Activated CD8-positive, alpha-beta T cell treated with anti-CD3 and anti-CD28 coated beads, Interleukin-2, amount 10 ng/mL, durations not matched to agents 7 days and 5 days (primary cell): ENCODE measurements at places on chromosomes 3 and 15. TPM values are rescaled to one million over a fixed set of nuclear protein-coding genes. Genes with fewer than 3 reads are reported as not detected.

The TMEM45A gene
- total RNA-seq: 0.29 TPM

The DNASE1L3 gene
- not detected for total RNA-seq

The LTK gene
- 0.21 TPM for total RNA-seq

The OR5K1 gene
- not detected for total RNA-seq

DNA sequence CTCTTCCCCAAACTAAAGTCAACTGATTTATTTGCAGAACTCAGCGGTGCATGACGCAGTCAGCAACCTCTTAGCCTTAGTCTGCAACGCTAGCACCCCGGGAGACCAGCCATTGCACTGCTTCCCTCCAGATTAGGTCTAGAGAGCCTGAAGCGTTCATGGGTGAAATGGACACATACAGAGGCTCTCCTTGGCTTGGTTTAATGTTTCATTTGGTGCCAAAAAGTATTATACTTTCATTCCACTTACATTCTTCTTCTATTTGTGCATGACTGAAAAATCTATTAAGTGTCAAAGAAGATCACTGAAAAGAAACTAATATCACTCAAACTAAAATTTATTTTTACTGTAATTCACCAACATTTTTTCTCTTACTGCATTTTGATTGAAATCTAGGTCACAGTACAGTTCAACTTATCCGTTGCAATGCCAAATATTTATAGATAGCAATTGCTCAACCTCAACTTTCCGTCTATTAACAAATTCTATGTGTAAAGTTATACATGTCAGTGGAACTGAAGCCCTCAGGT lies 116.2 kb downstream of the ROBO1 start:
- DNase-seq: no peak

DNA sequence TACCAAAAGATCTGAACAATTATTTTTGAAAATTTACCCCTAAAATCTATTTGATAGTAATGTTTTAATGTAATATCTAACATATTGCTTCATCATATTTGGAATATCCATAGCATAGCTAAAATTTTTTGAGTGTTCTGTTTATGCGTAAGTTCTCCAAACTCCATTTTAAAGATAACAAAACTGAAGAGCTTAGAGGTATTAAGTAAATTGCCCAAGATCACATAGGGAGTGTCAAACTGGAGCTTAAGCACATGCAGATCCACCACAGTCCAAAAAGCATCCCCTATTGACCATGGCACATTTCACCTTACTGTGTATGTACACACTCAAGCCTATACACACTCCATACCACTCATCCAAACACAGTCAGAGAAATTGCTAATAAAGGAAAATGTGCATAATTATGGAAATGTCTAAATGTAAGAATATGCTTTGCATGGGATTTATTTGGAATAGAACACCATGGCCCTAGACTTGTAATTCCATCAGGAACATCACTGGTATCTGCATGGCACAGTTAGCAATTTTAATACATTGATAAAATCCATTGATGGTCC lies 85.2 kb upstream of the TGFBR2 start:
- no peak for DNase-seq

GRCh38 chr3:12588039-12589009 lies 31.4 kb downstream of the MKRN2 start:
- no peak for DNase-seq

DNA sequence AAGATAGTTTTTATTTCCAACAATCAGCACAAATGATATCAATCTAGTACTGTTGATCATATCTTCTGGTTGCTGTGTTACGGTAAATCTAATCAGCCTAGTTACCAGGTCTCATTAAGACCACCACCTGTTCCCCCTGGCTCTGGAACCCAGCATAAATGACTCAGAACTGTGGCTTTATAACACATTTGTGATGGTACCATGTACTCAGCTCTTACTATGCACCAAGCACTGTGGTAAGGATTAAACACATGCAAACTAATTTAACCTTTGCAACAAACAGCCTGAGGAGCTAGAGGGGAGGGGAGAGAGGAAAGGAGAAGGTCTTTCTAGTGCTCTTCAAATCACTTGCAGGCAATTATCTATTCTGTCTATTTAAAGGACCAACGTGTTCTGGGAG lies 173.9 kb upstream of the LMCD1 start:
- DNase-seq: no peak

DNA sequence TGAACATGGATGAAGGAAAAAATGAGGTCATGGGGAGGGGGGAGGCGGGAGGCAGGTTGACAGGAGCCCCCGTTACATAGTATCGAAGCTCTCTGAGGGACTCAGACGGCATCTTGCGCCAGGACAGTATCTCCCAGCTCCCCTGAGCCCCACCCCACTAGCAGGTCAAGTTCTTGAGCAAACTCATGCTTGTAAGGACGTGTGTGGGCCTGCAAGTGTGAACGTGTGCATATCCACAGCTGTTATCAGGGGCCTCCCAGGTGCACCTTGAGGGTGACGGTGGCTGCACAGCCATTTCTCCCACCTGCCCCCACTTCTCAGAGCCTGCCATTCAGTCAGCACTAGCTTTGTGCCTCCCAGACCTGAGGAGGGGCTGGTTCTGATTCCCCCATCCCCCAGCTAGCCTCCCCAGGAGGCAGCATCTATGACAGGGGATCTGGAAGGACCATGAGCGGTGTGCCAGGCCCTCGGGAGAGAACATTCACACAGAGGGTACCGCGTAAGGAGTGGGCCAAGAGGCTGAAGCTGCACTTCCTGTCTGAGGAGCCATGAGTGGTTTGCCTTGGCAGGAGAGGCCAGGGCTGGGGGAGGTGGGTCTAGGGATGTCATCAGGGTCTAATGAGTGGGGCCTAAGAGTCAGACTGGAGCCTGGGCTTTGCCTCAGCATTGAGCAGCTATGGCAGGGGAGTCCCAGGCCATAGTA lies 2.9 kb downstream of the SEMA3F start:
- no peak for DNase-seq

DNA sequence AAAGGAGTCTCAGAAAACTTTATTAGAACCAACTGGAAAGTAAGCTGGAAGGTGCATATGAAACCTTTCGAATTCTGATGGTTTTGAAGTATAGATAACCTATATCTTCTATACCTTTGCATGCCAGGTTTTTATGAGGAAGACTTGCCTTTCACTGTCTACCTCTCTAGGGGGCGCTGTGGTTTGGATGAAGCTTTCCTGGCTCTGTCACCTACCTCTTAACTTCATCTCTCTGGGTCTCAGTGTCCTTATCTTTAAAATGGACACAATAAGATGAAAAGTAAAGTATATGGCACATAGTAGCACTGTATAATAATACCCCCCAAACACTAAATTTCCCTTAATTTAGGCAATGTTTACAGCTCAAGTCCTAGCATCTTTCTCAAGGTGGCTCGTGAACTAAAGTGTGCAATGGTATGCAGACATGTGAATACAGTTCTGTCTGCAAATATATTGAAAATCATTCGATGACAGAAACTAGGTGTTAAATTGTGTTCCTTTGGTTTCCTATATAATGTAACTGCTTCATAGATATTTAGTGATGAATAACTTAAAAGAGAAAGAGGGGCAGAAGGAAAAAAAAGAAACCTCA lies 314.3 kb downstream of the CHST2 start:
- no peak for DNase-seq

DNA sequence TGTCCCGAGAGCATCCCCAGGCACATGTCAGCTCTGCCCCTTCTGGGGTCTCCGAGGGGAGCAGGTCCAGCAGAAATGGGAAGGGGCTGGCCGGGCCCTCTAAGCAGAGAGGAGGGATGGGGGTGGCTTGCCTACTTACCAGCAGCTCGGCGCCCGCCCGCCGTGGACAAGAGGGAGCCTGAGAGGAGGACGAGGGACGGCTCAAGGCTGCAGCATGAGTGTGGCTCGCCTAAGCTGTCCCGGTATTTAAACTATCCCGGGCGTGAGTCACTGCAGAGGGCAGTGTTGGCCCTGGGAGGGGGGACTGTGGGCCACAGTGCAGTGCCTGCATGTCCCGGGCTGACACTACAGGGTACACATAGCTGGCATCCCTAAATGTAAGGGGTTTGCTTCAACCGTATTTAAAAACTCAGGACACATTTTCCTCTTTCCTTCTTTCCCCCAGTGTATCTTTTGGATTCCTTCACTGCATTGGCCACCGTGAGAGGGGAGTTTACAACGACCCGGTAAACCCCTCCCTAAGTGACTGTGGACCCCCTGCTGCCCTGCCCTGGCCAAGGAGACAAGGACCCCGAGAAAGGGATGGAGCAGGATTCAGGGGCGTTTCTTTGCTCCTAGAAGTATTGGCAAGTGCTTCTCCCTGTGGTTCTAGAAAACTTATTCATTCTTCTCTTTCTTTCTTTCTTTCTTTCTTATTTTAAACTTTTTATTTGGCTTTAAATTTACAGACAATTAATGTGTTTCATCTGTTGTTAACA lies at the start of gene LRRC15:
Gene LRRC15, minus strand, starts transcription at position 222 of the 758 bp plus-strand sequence. CDS start 8,700 bp downstream, outside the sequence.
- no peak for DNase-seq

DNA sequence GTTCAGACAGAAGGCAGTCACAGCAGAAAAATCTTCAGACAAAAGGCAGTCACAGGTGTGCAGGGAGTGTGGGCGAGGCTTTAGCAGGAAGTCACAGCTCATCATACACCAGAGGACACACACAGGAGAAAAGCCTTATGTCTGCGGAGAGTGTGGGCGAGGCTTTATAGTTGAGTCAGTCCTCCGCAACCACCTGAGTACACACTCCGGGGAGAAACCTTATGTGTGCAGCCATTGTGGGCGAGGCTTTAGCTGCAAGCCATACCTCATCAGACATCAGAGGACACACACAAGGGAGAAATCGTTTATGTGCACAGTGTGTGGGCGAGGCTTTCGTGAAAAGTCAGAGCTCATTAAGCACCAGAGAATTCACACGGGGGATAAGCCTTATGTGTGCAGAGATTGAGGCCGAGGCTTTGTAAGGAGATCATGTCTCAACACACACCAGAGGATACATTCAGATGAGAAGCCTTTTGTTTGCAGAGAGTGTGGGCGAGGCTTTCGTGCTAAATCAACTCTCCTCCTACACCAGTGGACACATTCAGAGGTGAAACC lies 27.6 kb downstream of the ZNF589 start:
- peak; percentile 89 for DNase-seq
